Lower leg skin (tissue), 4 donors: ENCODE measurements at places on chromosomes 11 and 22. TPM values are rescaled to one million over a fixed set of nuclear protein-coding genes. Genes with fewer than 3 reads are reported as not detected.
A peak's percentile ranks its signal among the peaks of the same experiment; 100 is the strongest.

The PNPLA5 gene
- 4.8 TPM for total RNA-seq

The FAM227A gene
- total RNA-seq = 1.9 TPM

The CSF2RB gene
- 3.2 TPM for total RNA-seq

The EFEMP2 gene
- total RNA-seq = 18.1 TPM

The P2RX6 gene
- 2.6 TPM for total RNA-seq

The TMEM45B gene
- 50.8 TPM for total RNA-seq

The SLC22A9 gene
- not detected for total RNA-seq

The C11orf54 gene
- total RNA-seq = 25.3 TPM

DNA sequence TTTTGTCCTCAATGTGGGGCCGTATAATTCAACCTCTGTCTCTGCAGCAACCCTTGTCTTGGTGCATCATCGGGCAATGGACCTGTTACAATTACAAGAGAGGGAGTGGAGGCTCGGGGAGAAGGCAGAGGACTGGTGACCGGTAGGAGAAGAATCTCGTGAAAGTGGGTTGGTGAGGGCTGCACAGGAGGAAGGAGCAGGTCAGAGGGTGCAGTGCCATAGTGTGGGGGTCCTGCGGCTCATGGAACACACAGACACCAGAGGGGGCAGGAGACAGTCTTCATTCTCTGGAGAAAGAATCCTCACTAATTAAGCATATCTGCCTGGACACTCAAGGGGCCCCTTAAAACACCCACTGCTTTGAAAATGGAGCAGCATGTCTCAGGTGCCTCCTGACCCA lies 174.7 kb upstream of the B3GAT1 start:
- no peak for DNase-seq

DNA sequence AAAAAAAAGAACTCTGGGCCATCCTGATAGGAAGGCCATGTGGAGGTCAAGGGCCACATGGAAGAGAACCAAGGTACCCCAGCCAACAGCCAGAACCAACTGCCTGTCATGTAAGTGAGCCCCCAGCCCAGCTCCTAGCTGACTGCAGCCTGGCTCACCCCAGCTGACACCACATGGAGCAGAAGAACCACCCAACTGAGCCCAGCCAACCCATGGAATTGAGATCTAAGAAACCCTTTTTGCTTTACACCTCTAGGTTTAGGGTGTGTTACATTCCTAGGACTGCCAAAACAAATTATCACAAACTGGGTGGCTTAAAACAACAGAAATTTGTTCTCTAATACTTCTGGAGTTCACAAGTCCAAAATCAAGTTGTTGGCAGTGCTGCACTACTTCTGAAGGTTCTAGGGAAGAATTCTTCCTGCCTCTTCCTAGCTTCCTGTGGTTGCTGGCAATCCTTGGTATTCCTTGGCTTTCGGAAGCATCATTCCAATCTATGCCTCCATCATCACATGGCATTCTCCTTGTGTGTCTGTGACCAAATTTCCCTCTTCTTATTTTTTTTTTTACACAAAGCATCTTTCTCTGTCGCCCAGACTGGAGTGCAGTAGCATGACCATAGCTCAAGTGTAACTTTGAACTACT lies 4.4 kb downstream of the C11orf86 start:
- DNase-seq = no peak

- no peak for DNase-seq
These were observed 207.2 kb upstream of the PGR start for GRCh38 chr11:101336858-101337257.

GRCh38 chr22:37552524-37553163 lies 7.6 kb upstream of the CDC42EP1 start:
- DNase-seq = no peak

GRCh38 chr11:123775715-123776549 lies 21.6 kb upstream of the OR6X1 start:
- no peak for DNase-seq

DNA sequence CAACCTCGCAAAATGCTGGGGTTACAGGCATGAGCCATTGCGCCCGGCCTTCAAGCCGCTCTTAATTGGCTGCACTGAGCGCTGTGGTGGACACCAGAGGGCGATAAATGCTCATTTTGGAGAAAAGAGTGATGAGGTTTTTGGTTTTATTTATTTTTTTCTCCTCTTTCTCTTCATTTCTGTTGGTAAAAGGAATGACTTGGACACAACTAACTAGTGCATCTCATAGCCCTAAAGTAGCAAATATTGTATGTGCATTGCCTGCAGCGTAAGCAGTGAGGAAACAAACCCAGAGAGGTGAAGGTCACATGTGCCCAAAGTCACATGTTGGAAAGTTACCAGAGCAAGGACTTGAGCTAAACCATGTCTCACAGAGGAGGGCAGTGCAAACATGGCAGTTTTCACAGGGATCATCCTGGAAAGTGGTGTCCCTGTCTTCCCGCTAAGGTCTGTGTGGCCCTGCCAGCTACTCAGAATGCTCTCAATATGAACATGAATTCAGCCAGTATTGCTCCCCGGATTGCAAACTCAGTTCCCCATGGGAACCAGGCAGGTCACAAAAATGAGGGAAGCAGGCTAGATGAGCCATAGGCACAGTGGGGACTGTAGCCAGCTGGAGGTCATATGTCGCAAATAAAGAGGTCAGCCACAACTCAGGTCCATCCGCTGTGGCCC lies 8.6 kb upstream of the CD82 start:
- peak; percentile 92 for DNase-seq

DNA sequence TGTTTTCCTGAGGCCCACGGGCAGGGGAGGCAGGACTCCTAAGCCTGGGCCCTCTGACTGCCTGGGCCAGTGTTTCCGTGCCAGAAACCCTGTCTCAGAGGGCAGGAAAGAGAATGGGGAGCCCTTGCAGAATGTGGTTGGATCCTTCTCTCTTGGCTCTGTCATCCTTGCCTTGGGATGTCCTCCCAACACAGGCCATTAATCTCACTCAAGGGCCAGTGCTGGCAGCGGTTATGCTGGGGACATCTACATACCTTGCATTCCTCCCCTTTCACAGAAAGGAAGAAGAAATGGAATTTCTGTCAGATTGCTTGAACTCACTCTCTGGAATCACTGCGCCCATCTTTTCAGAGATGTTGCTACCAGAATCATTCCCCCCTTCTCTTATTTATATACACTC lies 296.9 kb downstream of the KIRREL3 start:
- DNase-seq = no peak

GRCh38 chr11:63623513-63624140 lies 9.4 kb upstream of the PLAAT3 start:
- DNase-seq = no peak

DNA sequence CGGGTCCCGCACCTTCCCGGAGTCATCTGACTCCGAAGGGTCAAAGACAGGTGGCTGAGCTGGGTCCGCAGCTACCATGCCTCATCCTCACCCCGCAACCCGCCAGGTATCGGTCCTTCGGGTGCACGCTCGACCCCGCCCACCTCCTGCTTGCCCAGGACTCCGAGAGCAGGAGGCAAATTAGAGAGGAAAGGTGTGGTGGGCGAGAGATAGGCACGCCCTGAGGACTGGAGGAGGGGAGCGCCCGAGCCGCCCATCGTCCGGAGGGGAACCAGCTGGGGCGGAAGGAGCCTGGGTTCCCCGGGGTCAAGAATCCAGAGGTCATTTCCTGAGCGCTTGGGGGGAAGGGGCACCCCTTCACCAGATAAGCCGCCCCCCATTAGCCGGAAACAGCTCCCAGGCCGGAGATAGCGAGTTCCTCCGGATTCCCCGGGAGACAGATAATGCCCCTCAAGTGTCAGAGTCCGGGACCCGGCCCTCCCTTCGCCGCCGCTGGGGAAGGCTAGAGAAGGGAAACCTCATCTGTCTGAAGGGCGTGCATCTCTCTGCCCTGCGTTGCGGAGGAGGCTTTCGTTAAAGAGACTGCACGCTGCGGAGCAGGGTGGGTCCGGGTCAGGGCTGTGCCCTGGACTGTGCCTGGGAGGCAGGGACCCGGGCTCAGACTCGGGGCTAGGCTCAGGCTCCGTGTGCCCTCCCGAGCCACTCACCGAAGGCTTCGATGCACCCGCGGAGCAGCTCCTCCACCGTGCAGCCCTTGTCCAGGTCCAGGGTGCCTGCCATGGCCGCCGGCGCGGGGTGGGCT lies 1.7 kb downstream of the RASGRP2 start:
- DNase-seq = no peak

- no peak for DNase-seq
These were observed 324.3 kb upstream of the SYN3 start for GRCh38 chr22:33382436-33382835.
